ENCODE measurements at places on chromosomes 7 and 10.
A peak's percentile ranks its signal among the peaks of the same experiment; 100 is the strongest.

DNA sequence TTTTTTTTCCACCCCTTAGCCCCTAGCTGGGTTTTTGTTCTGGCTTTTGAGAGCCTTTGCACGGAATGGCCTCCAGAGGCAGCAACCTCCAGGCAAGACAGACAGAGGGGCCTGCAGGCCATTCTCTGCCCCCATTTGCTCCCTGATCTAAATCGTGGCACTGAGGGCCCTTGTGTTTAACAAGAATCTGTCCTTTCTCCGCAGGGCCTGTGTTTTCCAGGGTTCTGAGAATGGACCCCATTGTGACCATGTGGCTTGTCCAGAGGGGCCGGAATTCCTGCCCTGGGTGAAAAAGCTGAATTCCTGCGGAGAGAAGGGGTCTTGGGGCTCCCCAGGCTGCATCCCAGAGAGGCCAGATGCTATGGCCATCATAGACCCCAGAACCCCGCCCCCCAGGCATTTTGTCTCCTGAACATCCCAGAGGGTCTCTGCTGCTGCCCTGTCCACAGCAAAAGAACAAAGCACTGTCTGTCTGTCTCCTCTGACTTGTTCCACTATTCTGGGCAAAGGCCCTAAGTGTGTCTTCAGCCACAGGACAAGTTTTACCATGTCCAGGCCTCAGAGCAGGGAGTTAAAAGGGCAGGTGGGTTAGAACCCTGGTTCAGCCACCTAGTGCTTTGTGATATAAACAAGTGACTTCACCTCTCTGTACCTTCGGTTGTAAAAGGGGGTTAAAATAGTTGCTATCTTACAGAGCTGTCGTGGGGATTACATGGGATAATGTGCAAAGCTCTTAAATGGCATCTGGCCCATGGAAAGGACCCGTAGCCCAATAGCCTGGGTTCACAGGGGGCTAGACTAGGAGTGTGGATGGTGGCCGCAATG, 155.6 kb downstream of the SH3PXD2A start:
- no peak for DNase-seq

DNA sequence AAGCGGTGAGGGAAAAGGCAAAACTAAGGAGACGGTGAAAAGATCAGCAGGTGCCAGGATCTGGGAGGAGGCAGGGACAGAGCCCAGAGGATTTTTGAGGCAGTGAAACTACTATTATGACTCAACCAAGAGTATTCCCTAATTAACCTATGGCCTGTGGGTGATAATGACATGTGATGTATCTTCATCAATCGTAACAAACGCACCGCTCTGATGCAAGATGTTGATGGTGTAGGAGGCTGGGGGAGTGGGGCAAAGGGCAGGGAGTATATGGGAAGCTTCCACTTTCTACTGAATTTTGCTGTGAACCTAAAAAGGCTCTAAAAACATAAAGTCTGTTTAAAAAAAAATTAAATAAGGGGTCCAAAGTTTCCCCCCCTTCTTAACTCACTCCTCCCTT, 25.5 kb upstream of the EZH2 start:
- no peak for DNase-seq

- DNase-seq = no peak
These were observed 307.8 kb downstream of the PRPF18 start for GRCh38 chr10:13894412-13895093.

DNA sequence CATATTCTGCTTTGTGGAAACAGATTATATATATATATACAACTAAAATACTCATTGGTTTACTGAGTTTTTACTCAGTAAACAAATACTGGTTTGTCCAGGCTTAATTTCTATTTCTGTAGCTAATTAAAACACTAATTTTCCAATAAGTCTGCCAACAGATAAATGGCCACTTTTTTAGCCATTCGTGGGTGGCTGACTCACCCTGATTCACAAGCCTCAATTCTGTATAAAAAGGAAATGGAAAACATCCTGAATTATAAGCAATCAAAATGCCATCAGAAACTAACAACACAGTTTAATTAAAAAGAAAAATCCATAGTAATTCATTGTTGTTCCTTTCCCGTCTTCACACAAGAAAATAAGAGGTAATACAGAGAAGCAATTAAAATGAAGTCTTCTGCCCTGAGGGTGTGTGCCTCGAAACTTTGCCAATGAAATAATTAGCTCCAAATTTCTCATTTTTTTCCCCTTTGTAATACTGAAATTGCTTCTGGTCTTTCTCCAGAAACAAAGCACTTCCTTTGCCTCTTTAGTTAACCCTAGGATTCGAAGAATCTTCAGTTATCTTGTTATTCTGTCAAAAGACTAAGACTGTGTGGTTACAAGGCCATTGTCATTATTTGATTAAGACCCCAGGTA, 118.7 kb upstream of the PTN start:
- no peak for DNase-seq

- no peak for DNase-seq
These were observed 118.1 kb downstream of the GLRX3 start for GRCh38 chr10:130254243-130254642.

GRCh38 chr10:102065561-102066398, 631 bp downstream of the HPS6 start:
- DNase-seq = peak; percentile 42

DNA sequence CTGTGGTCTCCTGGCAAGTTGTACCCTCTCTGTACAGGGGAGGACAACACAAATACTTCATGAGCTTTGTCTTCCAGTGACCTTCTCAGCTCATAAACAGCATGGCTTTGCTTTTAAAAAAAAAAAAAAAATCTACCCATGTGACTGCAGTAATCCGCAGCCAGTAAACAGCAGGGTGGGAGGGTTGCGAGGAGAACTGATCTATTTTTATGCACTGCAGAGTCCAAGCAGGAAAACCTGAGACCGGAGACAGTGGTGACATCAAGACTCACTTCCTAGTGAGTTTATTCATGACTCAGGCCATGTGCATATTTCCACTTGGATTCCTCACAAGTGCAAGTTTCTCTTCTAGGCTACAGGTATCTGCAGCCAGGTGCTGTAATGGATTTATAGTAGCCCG, 127.9 kb downstream of the NRF1 start:
- no peak for DNase-seq

Data from left hindlimb (tissue), 1 donor.